T-helper 2 cell treated with Interferon-gamma antibody and Interleukin-4, amounts not matched to agents 5 μg/mL and 100 μg/mL, for 36 hours (primary cell): ENCODE measurements at places on chromosomes 11 and 22.

- H3K4me3 ChIP-seq = no peak overlapping the region
- no peak for DNase-seq
- peaks cover 3% of the 10 kb centered on the region for H3K36me3 ChIP-seq
- H3K27me3 ChIP-seq = no peaks in the 10 kb centered on the region
These were observed 6.5 kb downstream of the ZFTA start for GRCh38 chr11:63761931-63762653.

GRCh38 chr11:31607914-31608313, 98.3 kb downstream of the ELP4 start:
- no peaks in the 10 kb centered on the region for H3K36me3 ChIP-seq
- H3K27ac ChIP-seq = no peak overlapping the region
- no peak for DNase-seq
- no peak overlapping the region for H3K4me3 ChIP-seq

DNA sequence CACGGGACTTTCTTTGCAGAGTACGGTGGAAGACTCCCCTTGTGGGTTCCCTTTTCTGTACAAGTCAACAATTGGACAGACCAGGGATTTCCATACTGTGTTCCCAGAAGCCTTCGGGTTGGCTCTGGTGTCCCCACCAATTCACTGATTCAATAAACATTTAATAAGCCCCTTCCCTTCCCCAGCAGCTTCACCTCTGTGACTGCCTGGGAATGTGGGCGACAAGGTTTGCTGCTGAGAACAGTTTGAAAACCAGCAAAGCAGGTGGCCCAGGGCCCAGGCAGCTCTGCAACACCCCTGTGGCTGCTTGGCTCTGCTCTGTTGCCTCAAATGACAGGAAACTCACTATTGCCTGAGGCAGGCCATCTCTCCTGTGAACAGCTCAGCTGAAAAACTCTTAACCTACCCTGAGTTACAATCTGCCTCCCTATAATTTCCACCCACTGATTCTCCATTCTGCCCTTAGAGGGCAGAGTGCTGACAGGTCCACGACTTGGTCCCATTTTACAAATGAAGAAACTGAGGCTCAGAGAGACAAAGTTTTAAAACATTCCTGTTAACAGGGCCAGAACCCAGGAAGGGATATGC, 10.4 kb downstream of the ADORA2A start:
- H3K36me3 ChIP-seq = peaks cover 30% of the 10 kb centered on the region
- no peak for DNase-seq
- peak overlapping the region; percentile 74 for H3K27ac ChIP-seq
- H3K4me3 ChIP-seq = no peak overlapping the region

- H3K27ac ChIP-seq = peak overlapping the region; percentile 75
- H3K4me1 ChIP-seq = peaks cover 31% of the 10 kb centered on the region
- H3K36me3 ChIP-seq = peaks cover 5% of the 10 kb centered on the region
- DNase-seq = peak; percentile 72
These were observed 78.0 kb upstream of the PPARA start for GRCh38 chr22:46072110-46072881.

GRCh38 chr11:7514099-7514591, 346 bp downstream of the PPFIBP2 start:
- H3K27ac ChIP-seq = no peak overlapping the region
- peaks cover 35% of the 10 kb centered on the region for H3K27me3 ChIP-seq
- no peak for DNase-seq
- peak overlapping the region; percentile 65 for H3K4me3 ChIP-seq
- peaks cover 3% of the 10 kb centered on the region for H3K4me1 ChIP-seq

GRCh38 chr11:12963792-12964536, 45.2 kb upstream of the RASSF10 start:
- no peak overlapping the region for H3K4me3 ChIP-seq
- peak; percentile 24 for DNase-seq

GRCh38 chr22:30863081-30863833, 105.3 kb downstream of the MORC2 start:
- no peak overlapping the region for H3K27ac ChIP-seq
- H3K27me3 ChIP-seq = no peaks in the 10 kb centered on the region
- H3K4me3 ChIP-seq = no peak overlapping the region
- no peaks in the 10 kb centered on the region for H3K4me1 ChIP-seq
- no peaks in the 10 kb centered on the region for H3K36me3 ChIP-seq
- no peak for DNase-seq

- DNase-seq = no peak
- H3K4me3 ChIP-seq = no peak within 1 kb of the TSS
- H3K36me3 ChIP-seq = no peaks in the 10 kb centered on the region
- no peak within 1 kb of the TSS for H3K27ac ChIP-seq
- peaks cover 63% of the 10 kb centered on the region for H3K27me3 ChIP-seq
- H3K4me1 ChIP-seq = no peaks in the 10 kb centered on the region
These were observed at the start of gene CRYAB for GRCh38 chr11:111911563-111912401. Gene CRYAB (minus strand): TSS chr11:111911770. CDS start chr11:111911724, 46 bp downstream.

DNA sequence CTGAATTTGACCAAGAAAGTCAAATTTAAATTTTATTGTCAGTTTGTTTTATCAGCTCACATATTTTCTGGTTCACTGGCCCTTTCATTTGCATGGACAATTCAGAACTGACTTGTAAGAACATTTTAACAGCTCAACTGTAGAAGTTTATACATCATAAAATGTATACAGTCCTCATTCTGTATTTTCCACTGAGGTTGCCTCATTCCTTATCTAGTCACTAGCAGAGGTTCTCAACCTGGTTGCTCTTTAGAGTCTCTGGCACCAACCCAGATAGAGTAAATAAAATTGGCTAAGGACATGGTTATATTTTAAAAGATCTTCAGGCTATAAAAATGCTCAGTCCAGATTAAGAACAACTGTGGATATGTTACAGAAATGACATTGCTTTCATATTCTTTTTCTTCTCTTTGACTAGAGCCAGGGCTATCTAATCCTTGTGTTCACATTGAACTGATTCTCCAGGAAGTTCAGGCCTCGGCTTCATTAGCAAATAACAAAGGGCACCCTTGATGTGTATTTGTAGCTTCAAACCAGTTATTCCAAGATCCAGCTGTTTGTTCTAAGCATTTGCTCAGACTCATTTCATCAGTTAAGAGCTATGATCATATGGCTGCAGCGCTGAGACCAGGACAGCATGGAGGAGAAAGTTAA, 782.5 kb downstream of the ETS1 start:
- H3K27ac ChIP-seq = no peak overlapping the region
- no peaks in the 10 kb centered on the region for H3K4me1 ChIP-seq
- peaks cover 4% of the 10 kb centered on the region for H3K27me3 ChIP-seq
- no peak overlapping the region for H3K4me3 ChIP-seq
- no peak for DNase-seq

GRCh38 chr11:115257678-115258077, 246.5 kb downstream of the CADM1 start:
- no peak overlapping the region for H3K4me3 ChIP-seq
- no peak for DNase-seq

- peaks cover 30% of the 10 kb centered on the region for H3K4me1 ChIP-seq
- H3K36me3 ChIP-seq = peaks cover 2% of the 10 kb centered on the region
- no peak overlapping the region for H3K4me3 ChIP-seq
- H3K27ac ChIP-seq = no peak overlapping the region
These were observed 75.8 kb downstream of the RAB30 start for GRCh38 chr11:82995754-82996398.

- no peak overlapping the region for H3K27ac ChIP-seq
- DNase-seq = no peak
These were observed 646.0 kb downstream of the TBC1D22A start for GRCh38 chr22:47408409-47408808.
